ENCODE measurements at places on chromosomes 6 and 20.

DNA sequence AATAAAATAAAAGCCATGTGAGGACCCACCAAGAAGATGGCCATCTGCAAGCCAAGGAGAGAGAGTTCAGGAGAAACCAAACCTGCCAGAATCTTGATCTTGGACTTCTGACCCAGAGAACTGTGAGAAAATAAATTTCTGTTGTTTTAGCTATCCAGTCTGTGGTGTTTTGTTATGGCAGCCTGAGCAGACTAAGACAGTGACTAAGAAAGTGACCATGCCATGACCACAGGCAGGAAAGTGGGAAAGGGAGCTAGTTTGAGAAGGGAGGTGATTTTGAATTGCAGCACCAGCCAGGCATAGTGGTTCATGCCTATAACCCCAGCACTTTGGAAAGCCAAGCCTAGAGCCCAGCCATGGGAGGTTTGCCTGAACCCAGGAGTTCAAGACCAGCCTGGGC, 21.9 kb upstream of the C6orf62 start:
- no peak for DNase-seq

- no peak for DNase-seq
Observed at GRCh38 chr20:60131375-60131774, 173.2 kb downstream of the CDH26 start.

DNA sequence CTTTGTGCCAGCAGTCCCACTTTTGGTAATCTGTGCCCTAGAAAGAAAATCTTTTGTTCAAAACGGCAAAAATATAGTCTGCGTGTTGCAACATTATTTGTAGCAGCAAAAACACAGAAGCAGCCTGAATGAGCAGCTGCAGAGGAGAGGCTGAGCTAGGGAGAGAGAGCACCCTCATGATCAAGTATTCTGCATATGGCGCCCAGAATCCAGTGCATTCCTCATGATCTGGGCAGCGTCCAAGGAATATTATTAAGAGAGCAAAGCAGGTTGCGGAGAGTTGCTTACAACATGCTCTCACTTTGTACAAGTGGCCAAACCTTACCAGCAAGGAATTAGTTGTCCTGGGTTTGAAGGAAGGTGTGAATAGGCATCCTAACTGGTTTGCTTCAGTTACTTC, 25.9 kb downstream of the KIZ start:
- DNase-seq = no peak

DNA sequence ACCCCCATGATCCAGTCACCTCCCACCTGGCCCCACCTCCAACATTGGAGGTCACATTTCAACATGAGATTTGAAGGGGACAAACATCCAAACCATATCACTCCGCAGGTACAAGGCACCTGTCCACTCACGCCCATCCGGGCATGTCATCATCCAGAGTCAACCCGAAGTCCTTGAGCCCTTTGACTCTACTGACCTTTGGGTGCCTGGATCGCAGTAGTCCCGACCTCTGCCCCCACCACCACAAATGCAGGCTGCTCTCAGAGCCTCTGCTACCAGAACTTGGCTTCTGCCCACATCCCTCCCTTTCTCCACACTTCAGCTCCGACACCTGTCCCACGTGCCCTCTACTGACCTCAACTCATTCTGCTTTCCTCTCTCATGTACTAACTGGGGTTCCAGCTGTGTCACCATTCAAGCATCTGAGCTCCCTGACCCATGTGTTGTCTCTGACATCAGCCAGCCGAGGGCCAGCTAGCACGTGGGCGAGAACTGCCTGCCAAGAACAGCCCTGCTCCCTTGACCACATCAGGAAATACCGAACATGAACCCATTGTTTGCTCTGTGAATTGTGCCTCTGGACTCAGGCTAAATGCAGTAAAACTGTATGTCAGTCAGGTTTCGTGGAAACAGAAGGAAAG, 498.3 kb upstream of the SULF2 start:
- peak; percentile 85 for DNase-seq

GRCh38 chr6:146856296-146856695, 257.5 kb downstream of the ADGB start:
- no peak for DNase-seq

GRCh38 chr20:62354031-62354808, 12.9 kb downstream of the LAMA5 start:
- DNase-seq = no peak

DNA sequence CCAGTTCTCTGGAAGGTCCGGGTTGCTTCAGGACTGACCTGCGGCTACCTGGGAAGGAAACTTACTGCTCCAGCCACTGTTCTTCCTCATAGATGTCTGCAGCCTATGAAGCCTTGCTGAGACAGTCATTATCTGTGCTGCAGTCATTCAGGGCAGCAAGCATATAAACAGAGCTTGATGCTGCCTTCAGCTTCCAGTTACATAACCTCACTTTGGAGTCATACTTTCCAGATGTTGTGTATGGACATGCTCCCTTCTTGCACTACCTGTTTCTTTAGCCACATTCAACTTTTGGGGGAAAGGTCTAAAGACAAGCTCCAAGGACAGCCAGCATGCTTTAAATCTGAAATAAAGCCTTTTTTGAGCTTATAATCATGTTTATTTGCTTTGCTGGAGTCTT, 98.1 kb downstream of the SLC24A3 start:
- DNase-seq = no peak

DNA sequence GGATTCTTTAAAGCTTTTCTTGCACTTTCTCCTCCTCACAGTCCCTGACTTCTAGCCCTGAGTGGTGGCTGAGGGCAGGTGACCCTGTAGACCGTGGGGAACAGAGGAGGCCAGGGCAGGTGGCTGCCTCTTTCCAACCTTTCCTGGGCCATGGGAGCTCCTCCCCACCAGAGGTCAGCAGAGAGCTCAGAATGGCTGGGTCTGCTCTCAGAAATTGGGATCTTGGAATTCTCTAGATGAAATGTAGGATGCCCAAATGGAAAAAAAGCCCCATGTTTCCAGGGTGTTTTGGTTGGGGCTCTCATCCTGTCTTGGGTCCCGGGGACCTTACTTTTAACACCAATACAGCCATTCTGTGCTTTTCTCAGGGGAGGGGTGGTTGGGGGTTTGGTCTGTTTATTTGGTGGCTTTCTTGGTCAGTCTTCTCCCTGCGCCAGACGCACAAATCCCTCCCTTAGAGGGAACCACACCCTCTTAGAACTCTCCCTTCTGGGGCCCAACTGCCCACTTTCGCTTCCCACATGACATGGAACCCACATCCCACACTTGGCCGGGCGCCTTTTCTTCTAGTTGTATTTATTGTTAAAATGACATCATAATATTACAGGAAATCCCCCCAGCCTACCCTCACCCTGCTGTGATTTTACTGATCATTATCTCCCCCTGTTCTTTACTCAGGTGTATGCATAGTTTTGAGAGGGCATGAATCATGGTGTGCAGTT, 17.9 kb downstream of the GNAS start:
- peak; percentile 71 for DNase-seq
